Smooth muscle cell of bladder (primary cell): ENCODE measurements at places on chromosomes 13 and 19. TPM values are rescaled to one million over a fixed set of nuclear protein-coding genes. Genes with fewer than 3 reads are reported as not detected.

The LIM2 gene
- not detected in 2 replicates for total RNA-seq

The GJB6 gene
- not detected in 2 replicates for total RNA-seq

The MUC16 gene
- under 0.01 TPM in 1 of 2 replicates, not detected in the other for total RNA-seq

The TLE6 gene
- total RNA-seq, result 2.4 and 3.4 TPM in 2 replicates

The WDR88 gene
- not detected in 2 replicates for total RNA-seq

The PET100 gene
- total RNA-seq, result 34.2 and 39.3 TPM in 2 replicates

The ZMYM5 gene
- 12.4 and 12.8 TPM in 2 replicates for total RNA-seq

The GRIN2D gene
- 0.18 and 0.28 TPM in 2 replicates for total RNA-seq

The PLEKHJ1 gene
- 37.3 and 41.0 TPM in 2 replicates for total RNA-seq

The MBD3L2 gene
- total RNA-seq, result not detected in 2 replicates

The ACP5 gene
- total RNA-seq, result 1.3 and 2.0 TPM in 2 replicates

The F2RL3 gene
- total RNA-seq, result under 0.01 and 0.18 TPM in 2 replicates

The PCDH20 gene
- total RNA-seq, result 0.18 TPM in 1 of 2 replicates, not detected in the other

The VSTM1 gene
- total RNA-seq, result not detected in 2 replicates

The PDX1 gene
- not detected in 2 replicates for total RNA-seq

The GJB2 gene
- under 0.01 and 0.14 TPM in 2 replicates for total RNA-seq

The PRR19 gene
- total RNA-seq, result 0.09 and 0.14 TPM in 2 replicates

The B3GNT3 gene
- not detected in 2 replicates for total RNA-seq

The ATP4B gene
- not detected in 2 replicates for total RNA-seq

The AMER2 gene
- not detected in 2 replicates for total RNA-seq

The ERICH6B gene
- not detected in 2 replicates for total RNA-seq

The PSG1 gene
- total RNA-seq, result under 0.01 and 0.09 TPM in 2 replicates

The TMPRSS9 gene
- total RNA-seq, result not detected in 2 replicates

The CRX gene
- total RNA-seq, result not detected in 2 replicates

The ZNF813 gene
- 4.3 and 4.5 TPM in 2 replicates for total RNA-seq

The ZNF136 gene
- 5.8 and 8.0 TPM in 2 replicates for total RNA-seq

The RASAL3 gene
- 0.09 TPM in 1 of 2 replicates, not detected in the other for total RNA-seq

The MEIOSIN gene
- total RNA-seq, result not detected in 2 replicates

The MEIS3 gene
- total RNA-seq, result 81.5 and 86.7 TPM in 2 replicates

The ZNF850 gene
- 1.6 and 1.7 TPM in 2 replicates for total RNA-seq

The RNF225 gene
- not detected in 2 replicates for total RNA-seq

The KLK4 gene
- not detected in 2 replicates for total RNA-seq
